AG09309 (cell line): ENCODE measurements at places on chromosomes 2 and 18.

GRCh38 chr2:151833984-151834383 is 5.8 kb upstream of the ARL5A start:
- no peak for DNase-seq

GRCh38 chr2:165008730-165009315 is 53.5 kb upstream of the SLC38A11 start:
- no peak for DNase-seq

- DNase-seq, result no peak
These were observed 8.1 kb upstream of the HAAO start for GRCh38 chr2:42800461-42800962.

- no peak for DNase-seq
These were observed 208.3 kb upstream of the SYT4 start for GRCh38 chr18:43485545-43485963.

GRCh38 chr2:234953116-234954031 is 1.6 kb downstream of the SH3BP4 start:
- DNase-seq, result no peak
